Activated CD4-positive, alpha-beta T cell treated with anti-CD3 and anti-CD28 coated beads for 48 hours (primary cell): ENCODE measurements at places on chromosomes 3 and 15.

DNA sequence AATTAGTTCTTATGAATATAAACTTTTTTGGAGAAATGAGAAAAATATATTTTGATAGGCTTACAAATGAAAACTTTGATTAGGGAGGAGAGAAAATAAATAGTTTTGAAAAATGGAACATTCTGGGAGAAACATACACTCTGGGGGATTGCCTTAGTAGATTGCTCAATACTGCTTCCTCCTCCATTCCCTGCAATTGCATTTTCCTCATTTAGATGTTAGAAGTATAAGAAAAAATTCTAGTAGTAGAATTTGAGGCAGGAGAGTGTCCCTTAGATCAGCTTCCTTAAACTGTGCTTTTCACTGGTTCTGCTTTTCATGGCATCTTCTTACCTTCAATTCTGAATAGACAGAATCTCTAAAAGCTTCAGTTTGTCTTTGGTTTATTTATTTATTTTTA, 46.2 kb upstream of the CTDSPL2 start:
- no peak for DNase-seq

GRCh38 chr3:70726096-70726938, 413.9 kb upstream of the MDFIC2 start:
- no peak for DNase-seq

DNA sequence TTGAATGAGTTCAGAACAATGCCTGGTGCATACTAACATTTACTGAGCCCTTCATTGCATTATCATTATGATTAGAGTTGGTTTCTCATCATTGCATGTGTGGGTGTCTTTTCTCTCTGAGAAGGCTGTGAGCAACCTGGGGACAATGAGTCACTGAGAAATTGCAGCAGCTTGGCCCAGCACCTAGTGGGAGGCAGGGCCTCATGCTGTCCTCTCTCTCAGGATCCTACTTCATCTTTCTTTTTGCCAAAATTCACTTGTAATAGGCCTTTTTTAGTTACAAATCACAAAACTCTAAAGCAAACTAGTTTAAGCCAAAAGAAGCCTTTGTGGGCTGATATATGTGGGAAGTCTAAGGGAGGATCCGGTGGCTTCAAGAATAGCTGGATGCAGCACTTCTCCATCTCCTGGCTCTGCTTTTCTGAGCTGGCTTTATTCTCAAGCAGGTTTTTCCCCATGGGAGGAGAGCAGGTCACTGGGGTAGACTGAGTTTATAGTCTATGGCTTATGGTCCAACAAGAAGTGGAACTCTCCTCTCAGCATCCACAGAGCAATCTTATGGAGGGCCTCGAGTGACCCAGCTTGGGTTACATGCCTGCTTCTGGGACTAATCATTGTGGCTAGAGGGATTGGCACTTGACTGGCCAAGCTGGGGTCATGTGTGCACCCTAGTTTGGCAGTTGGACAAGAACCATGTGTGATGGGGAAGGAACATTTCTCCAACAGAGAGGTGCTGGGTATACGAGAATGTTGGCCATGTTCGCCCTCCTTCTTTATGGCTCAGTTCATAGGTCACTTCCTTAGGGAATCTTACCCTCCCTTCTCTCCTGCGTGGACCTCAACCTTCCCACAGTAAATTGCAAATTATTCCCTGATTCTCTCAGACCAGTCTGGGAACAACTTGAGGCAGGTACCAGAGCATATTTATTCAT, 8.7 kb upstream of the CAMK1 start:
- DNase-seq = peak; percentile 82

DNA sequence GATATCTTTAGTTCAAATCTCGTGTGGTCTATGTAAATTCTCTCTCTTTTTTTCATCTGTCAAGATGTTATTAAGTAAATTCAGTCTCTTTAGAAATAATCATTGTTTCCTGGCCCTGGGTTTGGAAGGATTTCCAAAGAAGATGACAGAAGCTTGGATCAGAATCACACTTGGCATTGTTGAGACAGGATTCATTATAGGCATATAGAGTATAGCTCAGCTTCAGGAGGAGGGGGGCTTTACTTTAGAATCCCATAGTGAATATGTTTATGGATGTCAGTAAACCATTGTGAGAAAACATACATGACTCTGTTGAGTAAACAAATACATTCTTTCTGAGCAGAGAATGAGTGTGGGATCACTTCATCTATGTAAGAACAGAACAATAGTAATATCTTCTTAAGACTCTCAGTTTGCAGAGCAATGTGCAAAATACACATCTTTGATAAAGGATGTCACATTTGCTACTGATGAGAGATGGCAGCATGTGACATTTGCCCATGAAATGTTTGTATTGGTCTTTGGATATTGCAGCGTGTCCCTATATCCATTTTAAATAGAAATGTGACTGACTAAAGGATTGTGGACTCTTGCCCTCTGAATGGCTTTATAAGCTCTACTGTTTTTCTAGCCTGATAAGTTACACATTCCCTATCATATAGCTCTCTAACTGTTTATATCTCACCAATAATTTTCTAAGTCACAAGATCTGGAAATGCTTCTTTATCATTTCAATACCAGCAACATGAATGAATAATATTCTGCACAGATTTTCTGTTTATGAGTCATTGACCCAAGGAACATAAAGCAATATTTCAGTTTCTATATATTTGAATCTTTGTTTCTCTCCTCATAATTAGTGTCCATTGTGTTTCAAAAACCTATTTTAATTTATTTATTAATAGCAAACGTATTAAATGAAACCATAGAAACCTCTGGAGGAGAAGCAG, 95.6 kb upstream of the THRB start:
- no peak for DNase-seq

GRCh38 chr3:177444696-177445095, 247.4 kb upstream of the TBL1XR1 start:
- no peak for DNase-seq

DNA sequence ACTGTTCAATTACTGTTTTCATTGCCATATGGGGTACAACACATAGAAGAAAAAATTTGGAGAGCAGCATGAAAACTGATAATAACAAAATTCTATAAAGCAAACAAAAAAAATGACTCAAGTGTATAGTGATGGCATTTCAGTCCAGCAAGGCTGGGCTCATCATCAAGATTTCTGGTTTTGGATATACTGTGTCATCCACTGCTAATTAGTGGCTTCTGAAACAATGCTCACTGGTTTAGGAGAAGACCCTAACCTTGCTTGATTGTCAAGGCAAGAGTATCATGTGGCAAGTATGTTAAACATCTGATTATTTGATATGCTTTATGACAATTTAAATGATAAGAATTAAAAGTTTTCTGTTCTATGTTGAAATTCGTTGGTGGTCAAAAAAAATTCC, 96.9 kb downstream of the RFX7 start:
- no peak for DNase-seq

DNA sequence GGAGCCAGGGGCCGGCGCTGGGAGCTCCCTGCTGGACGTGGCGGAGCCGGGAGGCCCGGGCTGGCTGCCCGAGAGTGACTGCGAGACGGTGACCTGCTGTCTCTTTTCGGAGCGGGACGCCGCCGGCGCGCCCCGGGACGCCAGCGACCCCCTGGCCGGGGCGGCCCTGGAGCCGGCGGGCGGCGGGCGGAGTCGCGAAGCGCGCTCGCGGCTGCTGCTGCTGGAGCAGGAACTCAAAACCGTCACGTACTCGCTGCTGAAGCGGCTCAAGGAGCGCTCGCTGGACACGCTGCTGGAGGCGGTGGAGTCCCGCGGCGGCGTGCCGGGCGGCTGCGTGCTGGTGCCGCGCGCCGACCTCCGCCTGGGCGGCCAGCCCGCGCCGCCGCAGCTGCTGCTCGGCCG, 1.5 kb downstream of the SMAD6 start:
- DNase-seq = peak; percentile 17

GRCh38 chr3:16504242-16504641, 9.3 kb downstream of the RFTN1 start:
- no peak for DNase-seq

GRCh38 chr15:78396186-78396814, 41.7 kb upstream of the IREB2 start:
- no peak for DNase-seq

GRCh38 chr3:180282386-180282785, 245.6 kb upstream of the PEX5L start:
- DNase-seq = no peak

GRCh38 chr3:195179776-195180489, 91.0 kb downstream of the XXYLT1 start:
- DNase-seq = no peak

GRCh38 chr3:174191380-174191779, 667.8 kb upstream of the NAALADL2 start:
- no peak for DNase-seq

DNA sequence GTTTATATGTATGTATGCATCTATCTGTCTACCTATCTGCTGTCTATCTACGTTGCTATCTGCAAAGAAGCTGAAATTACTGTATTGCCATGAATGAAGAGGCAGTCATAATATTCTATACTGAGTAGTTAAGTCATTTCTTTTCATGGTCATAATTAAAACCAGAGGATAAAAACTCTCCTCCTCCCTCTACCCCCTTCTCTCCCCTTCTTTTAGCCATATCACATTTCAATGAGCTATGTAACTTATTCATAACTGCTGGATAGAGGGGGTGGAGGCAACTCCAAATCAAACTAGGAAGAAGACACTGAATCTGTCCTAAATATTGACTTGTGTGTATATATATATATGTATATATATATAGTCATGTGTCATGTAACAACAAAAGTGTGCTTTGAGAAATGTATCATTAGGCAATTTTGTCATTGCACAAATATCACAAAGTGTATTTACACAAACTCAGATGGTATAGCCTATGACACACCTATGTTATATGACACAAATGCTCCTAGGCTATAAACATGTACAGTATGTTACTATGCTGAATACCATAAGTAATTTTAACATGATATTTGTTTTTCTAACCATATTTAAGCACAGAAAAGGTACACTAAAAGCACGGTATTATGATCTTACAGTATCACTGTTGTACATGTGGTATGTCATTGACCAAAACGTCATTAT, 229.7 kb upstream of the KCNMB2 start:
- DNase-seq = no peak

GRCh38 chr3:13898346-13898745, 18.5 kb upstream of the WNT7A start:
- no peak for DNase-seq

DNA sequence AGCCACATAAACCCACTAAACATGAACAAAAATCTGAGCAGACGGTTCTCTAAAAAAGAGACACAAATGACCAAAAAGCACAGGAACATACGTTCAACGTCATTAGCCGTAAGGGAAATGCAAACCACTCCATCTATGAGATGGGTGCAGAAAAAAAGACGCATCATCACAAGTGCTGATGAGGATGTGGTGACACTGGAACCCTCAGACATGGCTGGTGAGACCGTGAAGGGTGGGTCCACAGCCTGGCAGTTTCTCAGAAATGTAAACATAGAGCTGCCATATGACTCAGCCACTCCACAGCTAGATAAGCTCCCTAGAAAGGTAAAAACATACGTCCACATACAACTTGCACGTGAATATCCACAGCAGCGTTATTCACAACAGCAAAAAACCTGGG, 23.3 kb downstream of the PCSK6 start:
- no peak for DNase-seq

GRCh38 chr3:18223974-18224373, 201.2 kb downstream of the SATB1 start:
- no peak for DNase-seq

GRCh38 chr3:53709256-53709655, 137.0 kb downstream of the CHDH start:
- DNase-seq = no peak

DNA sequence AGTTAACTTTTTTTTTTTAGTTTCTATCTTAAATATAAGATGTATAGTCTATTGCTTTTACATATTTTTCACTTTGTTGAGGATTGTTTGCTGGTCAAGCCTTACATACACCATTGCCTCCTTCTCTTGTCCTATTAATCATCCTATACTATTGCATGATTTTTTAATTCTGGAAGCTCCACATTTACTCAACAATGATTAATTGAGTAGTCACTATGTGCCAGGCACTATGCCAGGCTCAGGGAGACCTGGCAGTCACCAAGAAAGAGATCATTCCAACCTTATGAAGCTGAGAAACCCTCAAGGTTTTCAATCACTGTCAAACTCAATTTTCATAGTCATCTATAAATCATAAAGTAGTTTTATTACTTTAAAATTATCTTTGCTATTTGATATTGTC, 626.2 kb downstream of the IGSF11 start:
- no peak for DNase-seq

GRCh38 chr3:103786296-103786695, 1351.5 kb downstream of the ZPLD1 start:
- no peak for DNase-seq

GRCh38 chr15:97961067-97961954, 808 bp downstream of the ARRDC4 start:
- DNase-seq = peak; percentile 15

- no peak for DNase-seq
Observed at GRCh38 chr15:99632521-99632920, 66.7 kb downstream of the MEF2A start.
